Activated naive CD8-positive, alpha-beta T cell treated with anti-CD3 and anti-CD28 coated beads, Interleukin-2, amount 10 ng/mL, durations not matched to agents 7 days and 5 days (primary cell): ENCODE measurements at places on chromosomes 5 and 9. TPM values are rescaled to one million over a fixed set of nuclear protein-coding genes. Genes with fewer than 3 reads are reported as not detected.
A peak's percentile ranks its signal among the peaks of the same experiment; 100 is the strongest.

DNA sequence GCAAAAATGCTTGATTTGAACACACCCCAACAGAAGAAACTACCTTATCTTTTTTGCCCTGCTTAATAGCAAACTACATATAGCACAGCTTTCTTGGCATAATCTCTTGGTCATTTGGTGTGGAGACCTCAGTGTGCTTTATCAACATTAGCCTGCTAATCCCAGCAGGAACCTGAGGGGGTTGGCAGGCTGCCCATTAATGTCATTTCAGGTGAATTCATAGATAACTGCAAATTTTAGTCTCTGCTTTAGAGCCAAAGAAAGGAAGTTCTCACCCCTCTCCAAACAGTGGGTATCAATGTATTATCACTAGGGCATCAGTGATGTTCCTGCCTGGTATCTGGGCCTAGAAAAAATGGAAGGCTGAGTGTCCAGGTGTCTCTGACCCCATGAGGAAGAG lies 489.0 kb downstream of the NTRK2 start:
- no peak for DNase-seq
- no peak overlapping the region for H3K4me3 ChIP-seq
- H3K27me3 ChIP-seq, result no peaks in the 10 kb centered on the region

- no peaks in the 10 kb centered on the region for H3K27me3 ChIP-seq
- peak overlapping the region; percentile 82 for H3K27ac ChIP-seq
Measured at GRCh38 chr5:112738191-112738560, 491 bp downstream of the APC start.

DNA sequence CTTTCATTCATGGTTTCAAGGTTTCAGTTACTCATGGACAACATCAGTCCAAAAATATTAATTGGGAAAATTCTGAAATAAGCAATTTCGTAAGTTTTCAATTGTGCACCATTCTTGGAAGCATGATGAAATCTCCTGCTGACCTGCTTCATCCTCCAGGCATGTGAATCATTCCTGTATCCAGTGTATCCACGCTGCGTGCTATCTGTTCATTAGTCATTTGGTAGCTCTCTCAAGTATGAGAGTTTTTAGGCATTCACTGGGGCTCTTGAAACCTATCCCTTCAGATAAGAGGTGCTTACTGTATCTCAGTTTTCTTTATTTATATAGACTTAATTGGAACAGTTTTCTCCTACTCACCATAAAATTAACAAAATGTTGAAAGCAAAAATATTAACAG lies 293.0 kb downstream of the CDH12 start:
- H3K4me3 ChIP-seq, result no peak overlapping the region
- H3K27ac ChIP-seq, result no peak overlapping the region
- H3K36me3 ChIP-seq, result no peaks in the 10 kb centered on the region
- H3K4me1 ChIP-seq, result no peaks in the 10 kb centered on the region
- H3K27me3 ChIP-seq, result no peaks in the 10 kb centered on the region

- H3K4me1 ChIP-seq, result peaks cover 2% of the 10 kb centered on the region
- no peak overlapping the region for H3K4me3 ChIP-seq
- no peaks in the 10 kb centered on the region for H3K27me3 ChIP-seq
- no peak overlapping the region for H3K27ac ChIP-seq
Measured at GRCh38 chr5:169893571-169893970, 86.7 kb downstream of the INSYN2B start.

DNA sequence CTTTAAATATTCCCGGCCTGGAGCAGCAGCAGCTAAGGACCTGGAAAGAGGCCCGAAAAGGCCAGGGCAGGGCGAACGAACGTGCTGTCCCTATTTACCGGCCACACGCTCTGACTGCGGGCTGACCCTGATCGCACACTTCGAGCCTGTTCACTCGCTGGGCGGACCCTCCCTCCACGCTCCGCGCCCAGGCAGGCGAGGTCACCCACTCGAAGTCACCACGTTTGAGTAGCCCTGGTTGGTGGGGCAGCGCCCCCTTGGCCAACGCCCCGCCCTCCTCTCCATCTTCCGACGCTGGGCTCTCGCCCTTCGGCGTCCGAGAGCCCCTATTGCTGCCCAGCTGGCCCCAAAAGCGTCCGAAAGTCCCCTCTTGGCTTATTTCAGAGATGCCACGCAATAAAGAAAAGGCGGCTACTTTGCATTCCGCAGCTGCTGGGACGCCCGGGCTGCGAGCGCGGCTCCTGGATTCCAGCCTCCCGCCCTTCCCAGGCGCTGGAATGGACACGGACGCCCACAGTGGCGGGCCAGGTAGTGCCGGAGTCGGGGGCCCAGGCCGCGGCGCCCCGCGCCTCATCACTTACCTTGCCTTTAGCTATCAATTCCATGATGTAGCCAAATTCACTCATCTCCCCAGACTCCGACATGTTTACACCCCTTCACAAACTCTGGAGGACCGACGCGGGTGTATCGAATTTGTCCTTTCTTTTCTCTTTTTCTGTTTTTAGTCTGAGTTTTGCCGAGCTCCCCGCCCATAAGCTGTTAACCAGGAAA lies 9.9 kb upstream of the TRIM36 start:
- no peaks in the 10 kb centered on the region for H3K36me3 ChIP-seq
- peak overlapping the region; percentile 83 for H3K4me3 ChIP-seq
- no peak overlapping the region for H3K27ac ChIP-seq

Gene GPX8
- total RNA-seq, result not detected

DNA sequence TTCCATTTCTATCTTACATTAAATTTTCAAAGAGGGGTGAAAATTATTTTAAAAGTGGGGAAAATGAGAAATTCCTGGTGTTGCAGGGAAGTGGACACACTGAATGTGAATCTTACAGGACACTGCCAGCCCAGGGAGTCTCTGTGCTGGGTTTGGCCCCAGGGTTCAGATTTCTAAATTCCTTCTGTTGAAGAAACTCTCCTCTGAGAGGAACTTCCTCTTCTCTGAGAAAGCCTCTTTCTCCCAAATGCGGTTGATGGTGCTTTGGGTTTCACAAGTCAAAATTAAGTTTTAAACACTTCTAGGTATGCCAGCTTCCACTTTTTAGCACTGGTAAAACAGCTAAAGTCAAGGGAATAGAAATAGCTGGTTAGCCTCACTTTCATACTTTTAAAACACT lies 317.9 kb upstream of the ITGA1 start:
- H3K27ac ChIP-seq, result peak overlapping the region; percentile 50
- peaks cover 8% of the 10 kb centered on the region for H3K4me1 ChIP-seq
- H3K4me3 ChIP-seq, result peak overlapping the region; percentile 69
- no peak for DNase-seq
- H3K27me3 ChIP-seq, result peaks cover 2% of the 10 kb centered on the region

Gene SH3PXD2B
- total RNA-seq, result 0.42 TPM

- H3K27me3 ChIP-seq, result peaks cover 11% of the 10 kb centered on the region
- DNase-seq, result no peak
- H3K27ac ChIP-seq, result peak overlapping the region; percentile 51
- peaks cover 35% of the 10 kb centered on the region for H3K36me3 ChIP-seq
- peak overlapping the region; percentile 61 for H3K4me3 ChIP-seq
Measured at GRCh38 chr5:60597572-60598320, 102.2 kb downstream of the DEPDC1B start.

DNA sequence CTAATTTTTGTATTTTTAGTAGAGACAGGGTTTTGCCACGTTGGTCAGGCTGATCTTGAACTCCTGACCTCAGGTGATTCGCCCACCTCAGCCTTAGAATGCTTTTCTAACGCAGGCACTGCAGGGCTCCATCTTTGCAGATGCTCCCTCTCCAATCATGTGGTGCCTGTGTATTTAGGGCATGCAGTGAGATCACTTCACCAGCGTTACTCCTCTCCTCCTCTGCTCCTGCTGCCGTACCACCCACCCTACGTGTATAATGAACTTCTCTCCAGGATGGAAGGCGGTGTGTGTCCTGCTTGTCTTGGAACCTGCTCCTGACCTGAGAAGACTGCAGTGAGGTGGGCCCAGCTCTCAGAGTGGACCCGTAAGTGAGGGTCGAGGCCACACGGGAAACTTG lies 13.6 kb upstream of the CFAP157 start:
- peaks cover 2% of the 10 kb centered on the region for H3K27me3 ChIP-seq
- DNase-seq, result no peak
- H3K4me1 ChIP-seq, result no peaks in the 10 kb centered on the region
- H3K36me3 ChIP-seq, result no peaks in the 10 kb centered on the region

DNA sequence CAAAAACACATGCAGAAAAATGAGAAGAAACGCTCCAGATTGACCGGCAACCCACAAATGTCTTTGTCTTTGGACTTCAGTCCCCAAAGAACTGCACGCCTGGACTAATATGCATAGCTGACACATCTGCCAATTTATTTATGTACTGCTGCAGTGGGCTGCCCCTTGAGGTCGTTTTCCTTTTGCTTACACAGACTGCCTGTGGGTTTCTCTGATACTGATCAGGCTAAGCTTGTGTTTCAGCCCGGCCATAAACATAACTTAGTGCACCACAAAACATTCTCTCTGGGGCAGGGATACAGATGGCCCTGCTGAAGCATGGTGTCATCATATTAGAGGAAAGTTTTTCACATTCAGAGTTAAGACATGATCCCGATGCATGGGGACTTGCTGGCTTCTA lies 75.4 kb downstream of the NUDT12 start:
- peaks cover 1% of the 10 kb centered on the region for H3K27me3 ChIP-seq
- DNase-seq, result no peak
- H3K4me1 ChIP-seq, result no peaks in the 10 kb centered on the region

DNA sequence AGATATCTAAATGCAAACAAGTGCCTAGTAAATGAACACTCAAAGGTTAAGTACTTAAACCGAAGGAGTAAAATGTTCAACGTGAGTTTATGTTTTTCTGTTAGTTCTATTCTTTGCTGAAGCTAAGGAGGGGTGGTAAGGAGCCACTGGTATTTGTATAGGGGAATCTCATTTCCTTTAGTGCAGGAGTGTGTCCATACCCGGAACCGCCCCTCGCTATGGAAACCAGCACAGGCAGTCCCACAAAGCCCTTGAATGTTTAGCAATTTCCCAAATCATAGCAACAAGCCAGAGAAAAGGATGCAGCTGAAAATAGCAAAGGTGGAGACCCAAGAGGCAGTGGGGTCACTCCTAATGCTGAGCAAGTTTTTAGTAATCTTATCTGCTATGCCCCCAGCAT lies 78.8 kb upstream of the STK32A start:
- DNase-seq, result no peak
- no peaks in the 10 kb centered on the region for H3K36me3 ChIP-seq
- H3K27me3 ChIP-seq, result peaks cover 2% of the 10 kb centered on the region
- no peaks in the 10 kb centered on the region for H3K4me1 ChIP-seq
- no peak overlapping the region for H3K4me3 ChIP-seq
- no peak overlapping the region for H3K27ac ChIP-seq
